Psoas muscle (tissue), 8 donors: ENCODE measurements at places on chromosomes 13 and 19. TPM values are rescaled to one million over a fixed set of nuclear protein-coding genes. Genes with fewer than 3 reads are reported as not detected.
A peak's percentile ranks its signal among the peaks of the same experiment; 100 is the strongest.

The WDR87 gene
- total RNA-seq = not detected

The NFILZ gene
- total RNA-seq = not detected

- no peak overlapping the region for H3K4me3 ChIP-seq
- peak; percentile 37 for DNase-seq
- H3K4me1 ChIP-seq = no peaks in the 10 kb centered on the region
- H3K27me3 ChIP-seq = peaks cover 34% of the 10 kb centered on the region
- no peaks in the 10 kb centered on the region for H3K36me3 ChIP-seq
These were observed 14.2 kb downstream of the ONECUT3 start for GRCh38 chr19:1767464-1767933.

DNA sequence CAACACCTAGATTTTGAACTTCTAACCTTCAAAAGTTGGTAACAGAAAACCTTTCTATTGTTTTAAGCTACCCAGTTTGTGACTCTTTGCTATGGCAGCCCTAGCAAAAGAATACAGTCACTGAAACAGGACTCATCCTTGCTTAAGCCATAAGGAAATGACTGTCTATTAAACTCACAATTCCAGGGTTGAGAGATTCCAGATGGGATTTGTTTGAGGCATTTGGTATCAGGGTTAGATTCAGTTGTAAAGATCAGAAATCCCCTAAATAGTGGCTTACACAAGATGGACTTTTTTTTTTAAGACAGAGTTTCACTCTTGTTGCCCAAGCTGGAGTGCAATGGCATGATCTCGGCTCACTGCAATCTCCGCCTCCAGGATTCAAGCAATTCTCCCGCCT lies 41.1 kb upstream of the RGCC start:
- no peaks in the 10 kb centered on the region for H3K27me3 ChIP-seq
- H3K36me3 ChIP-seq = no peaks in the 10 kb centered on the region
- DNase-seq = no peak
- H3K4me1 ChIP-seq = no peaks in the 10 kb centered on the region
- H3K27ac ChIP-seq = no peak overlapping the region

GRCh38 chr19:38251564-38252051 lies 4.6 kb downstream of the PPP1R14A start:
- H3K4me3 ChIP-seq = peak overlapping the region; percentile 61
- peak overlapping the region; percentile 74 for H3K27ac ChIP-seq
- H3K27me3 ChIP-seq = no peaks in the 10 kb centered on the region
